ENCODE measurements at places on chromosomes 16 and 17.
A peak's percentile ranks its signal among the peaks of the same experiment; 100 is the strongest.

- no peak for DNase-seq
Measured at GRCh38 chr17:6047966-6048365, 22.2 kb upstream of the WSCD1 start.

DNA sequence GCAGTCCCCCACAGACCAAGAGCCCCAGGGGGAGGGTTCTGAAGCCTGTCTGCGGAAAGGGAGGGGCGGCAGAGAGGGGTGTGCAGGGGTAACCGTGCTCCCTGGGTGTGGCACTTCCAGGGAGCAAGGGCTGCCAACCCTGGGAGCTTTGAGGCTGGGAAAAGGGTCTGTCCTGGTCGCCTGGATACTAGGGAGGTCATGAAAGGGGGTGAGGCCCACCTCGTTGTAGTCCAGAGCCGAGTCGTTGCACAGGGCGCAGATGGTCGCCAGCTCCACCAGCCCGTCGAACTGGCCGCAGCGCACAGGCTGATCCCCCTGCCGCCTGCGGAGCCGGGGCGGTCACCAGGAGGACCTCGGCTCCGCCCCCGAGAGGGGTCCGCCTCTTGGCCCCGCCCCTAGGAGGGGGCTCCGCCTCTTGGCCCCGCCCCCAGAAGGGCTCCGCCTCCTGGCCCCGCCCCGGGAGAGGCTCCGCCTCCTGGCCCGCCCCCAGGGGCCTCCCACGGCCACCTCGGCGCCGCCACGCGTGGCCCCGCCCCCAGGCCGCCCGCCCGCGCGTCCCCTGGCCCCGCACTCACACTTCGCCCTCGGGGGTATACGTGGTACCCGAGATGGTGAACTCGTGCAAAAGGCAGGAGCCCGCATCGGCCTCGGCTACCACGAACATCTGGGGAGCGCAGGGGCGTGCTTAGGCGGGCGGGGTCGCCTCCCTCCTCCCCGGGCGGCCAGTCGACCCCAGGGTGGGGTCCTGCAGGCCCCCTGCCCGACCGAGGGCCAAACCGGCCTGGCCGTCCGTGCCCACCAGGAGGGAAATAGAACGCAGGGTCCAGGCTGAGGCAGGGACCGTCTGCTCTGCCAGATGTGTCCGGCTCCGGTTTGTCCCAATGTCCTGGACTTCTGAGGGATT, 19.5 kb downstream of the ATP2A3 start:
- peak; percentile 39 for DNase-seq

DNA sequence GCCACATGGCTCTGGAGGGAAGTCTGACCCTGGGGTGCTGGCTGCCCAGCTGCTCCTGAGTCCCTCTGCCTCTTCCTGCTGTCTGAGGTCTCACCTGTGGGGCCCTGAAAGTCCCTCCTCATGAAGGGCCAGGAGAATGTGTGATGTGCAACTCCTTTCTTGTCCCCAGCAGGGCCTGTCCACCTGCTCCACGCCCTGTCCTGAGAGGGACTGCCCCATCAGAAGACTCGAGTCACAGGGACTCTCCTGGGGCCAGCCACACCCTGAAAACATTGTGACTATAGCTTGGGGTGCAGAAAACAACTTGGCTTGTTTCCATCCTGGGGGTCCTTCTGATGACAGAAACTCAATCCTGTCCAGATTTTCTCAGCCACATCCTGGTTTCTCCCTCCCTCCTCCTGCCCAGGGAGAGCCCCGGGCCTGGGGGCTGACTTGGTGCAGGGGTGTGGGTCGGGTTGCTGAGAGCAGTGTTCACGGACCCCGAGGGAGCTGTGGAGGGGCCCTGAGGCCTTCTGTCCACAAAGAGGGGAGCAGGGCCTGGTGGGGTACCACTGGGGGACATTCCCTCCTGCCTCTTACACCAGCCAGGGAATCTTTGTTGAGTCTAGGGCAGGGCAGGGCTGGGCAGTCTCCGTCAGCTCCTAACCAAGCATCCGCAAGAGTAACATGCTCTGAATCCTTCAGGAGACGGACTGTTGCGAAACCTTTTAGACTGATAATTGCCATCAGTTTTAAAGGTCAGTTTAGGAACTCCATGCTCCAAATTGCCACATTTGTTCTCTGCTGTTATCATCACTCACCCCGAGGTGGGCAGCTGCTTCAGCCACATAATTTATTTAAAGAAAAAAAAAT, 45.9 kb downstream of the NT5M start:
- DNase-seq, result no peak

DNA sequence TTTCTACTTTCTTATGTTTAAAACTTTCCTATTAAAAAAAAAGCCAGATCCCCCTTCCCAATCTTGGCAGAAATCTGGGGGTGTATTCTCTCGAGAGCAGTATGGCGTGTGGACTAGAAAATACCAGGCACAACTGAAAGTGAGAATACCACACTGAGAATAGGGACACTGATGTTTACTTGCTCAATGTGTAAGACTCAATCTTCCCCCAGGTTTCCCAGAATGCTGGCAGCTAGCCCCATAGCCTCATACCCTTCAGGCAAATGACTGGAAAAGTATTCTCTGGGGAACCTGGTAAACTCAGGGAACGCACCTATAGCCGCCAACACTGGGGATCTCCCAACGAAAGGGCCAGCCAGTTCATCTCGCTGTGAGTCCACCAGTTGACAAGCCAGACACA, 15.3 kb downstream of the ZZEF1 start:
- no peak for DNase-seq

DNA sequence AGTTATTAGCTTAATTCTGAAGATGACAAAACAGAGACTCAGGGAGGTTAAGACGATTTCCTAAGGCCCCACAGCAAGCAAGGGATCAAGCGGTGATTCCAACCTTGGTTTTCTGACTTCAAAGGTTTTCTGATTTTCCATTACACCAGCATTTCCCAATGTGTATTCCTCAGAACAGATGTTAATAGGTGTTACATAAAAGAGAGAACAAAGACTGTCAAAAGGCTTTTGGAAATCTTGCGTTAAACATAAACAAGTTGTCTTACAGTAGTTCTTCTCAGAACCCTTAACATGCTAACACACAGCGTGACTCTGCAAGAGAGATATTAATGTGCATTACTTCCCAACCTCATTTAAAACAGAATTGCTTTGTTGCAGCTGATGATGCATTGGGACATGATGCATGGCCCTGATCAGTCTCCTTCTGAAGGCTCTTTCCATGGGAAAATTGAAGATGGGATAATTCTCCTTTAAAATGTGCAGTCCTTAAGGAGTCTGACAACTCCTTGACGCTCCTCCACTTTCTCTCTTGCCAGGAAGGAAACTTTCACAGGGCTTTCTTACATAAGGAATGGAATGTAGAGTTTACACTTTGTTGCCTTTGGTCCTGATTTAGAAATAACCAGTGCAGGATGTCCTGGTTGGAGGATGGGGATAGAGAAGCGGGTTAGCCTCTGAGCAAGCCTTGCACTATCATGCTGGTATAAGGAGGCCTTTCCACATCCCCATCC, 21.5 kb upstream of the MMD start:
- DNase-seq, result no peak

DNA sequence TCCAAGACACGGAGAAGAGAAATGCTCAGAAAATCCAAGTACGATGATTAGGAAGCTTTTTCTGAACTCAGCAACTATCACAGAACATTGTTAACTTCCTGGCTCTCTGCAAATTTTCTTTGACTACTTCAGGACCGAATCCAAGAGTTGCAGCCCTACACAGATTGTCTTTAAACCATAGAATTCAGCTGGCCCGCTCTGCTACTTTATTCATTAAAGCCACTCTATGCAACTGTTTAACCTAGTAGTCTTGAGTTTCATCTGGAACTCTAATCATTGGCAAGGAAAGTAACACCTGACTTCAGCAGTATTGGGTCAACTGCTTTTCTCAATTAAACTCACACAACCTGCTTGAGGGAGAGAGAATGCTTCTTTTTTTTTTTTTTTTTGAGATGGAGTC, 210.1 kb downstream of the SLC39A11 start:
- no peak for DNase-seq

DNA sequence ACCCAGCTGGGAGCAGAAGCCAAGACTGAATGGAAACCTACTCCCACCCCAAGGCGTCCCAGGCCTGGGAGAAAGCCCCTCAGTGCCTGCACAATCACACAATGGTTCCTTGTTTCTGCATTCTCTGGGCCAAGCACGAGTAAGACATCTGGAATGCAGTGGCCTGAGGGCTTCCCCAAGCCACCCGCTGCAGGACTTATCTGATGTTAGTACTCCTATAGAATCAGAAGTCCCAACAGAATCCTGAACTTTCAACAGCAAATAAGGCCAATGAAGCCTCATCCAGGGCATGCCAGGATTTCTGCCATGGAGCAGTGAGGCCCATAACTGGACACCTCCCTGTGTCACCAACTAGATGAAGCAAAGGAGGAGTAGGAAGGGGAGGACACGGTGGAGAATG, 28.6 kb downstream of the MYO18A start:
- DNase-seq, result no peak

DNA sequence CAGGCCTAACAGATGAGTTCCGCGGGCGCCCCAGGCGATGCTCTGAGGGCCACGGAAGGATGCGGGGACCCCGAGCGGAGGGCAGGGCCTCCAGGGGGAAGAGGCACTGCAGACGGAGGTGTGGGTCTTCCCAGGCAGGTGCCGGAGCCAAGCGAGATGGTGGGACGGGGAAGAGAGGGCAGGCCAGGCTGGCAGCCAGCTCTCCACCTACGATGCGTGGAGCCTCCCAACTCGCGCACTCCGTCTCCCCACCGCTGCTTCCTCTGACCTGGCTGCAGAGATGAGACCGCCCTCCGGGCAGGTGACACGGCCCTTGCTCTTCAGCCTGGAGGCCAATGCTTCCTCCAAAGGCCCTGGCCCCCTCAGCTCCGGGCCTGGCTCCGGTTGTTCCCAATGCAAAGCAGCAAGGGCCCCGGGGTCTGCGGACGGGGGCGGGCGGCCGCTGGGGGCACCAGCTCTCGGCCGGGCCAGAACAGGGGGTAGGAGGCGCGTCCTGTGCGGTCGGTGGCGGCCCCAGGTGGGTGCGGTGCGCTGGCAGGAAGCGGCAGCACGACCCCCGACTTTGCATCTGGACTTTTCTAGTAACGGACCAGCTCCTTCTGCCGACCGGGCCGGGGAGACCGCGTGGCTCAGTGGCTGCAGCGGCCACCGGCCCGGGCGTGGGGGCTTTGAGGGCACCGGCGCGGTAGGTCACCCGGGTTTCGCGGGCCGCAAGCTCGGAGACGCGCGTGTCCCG, 1.5 kb upstream of the SOX8 start:
- no peak for DNase-seq

DNA sequence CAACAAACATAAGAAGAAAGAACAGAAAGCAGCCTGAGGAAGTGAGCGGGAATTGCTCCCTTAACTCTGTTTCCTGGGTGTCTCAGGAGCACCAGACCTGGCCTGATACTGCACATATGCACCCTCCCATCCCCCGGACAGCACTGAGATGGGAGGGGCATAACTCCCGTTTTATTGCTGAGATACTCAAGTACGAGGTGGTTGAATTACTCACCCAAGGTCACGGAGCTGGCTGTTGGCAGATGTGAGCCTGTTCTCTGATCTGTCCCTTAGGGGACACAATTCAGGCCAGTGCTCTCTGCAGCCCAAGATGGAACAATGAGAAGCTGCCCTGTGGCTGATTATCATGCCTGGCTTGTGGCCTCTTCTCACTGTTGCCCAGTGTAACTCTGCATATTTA, 9.1 kb upstream of the MED9 start:
- DNase-seq, result no peak

DNA sequence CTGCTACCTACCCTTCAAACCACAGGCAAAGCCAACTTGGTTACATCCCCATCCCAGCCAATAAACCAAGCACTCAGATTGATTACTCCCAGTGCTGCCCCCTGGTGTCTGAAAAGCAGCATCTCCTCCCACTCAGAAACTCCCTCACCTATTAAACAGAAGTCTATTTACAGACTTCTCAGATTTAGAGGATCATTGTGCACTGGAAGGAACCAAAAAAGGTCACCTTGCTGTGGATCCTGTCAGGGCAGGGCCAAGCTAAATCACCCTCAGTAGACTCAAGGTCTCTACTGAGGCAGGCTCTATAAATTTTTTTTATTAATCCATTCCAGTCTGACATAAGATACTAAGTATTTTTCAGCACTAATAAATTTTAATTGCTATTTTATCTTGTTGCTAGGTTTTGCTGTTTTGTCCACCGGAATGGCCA, 17.6 kb downstream of the HIGD1B start:
- peak; percentile 78 for DNase-seq

DNA sequence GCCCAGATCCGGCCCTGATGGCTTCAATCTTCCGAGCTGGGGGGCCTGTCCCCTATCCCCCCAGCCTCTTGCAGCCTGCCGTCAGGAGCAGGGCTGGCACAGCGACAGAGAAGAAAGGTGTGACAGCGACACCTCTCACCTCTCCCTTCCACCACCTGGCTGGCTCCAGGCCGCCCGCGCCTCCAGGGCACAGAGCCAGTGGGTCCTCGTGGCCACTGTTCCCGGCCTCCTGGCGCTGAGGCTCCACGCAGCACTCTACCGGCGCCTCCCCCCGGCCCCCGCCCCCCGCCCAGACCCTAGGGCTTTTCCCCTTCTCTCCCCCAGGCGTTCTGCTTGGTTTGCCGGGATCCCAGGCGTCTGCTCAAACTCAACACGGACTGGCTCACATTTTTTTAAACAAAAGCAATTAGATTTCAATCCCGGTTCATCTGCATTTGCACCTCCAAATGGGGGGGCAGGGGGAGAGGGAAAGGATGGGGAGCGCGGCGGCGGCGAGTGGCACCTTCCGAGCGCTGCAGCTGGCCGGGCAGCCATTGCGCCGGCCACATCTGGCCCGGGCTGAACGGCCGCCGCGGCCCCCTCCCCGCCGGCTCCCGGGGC, 12.8 kb upstream of the CBX8 start:
- no peak for DNase-seq

DNA sequence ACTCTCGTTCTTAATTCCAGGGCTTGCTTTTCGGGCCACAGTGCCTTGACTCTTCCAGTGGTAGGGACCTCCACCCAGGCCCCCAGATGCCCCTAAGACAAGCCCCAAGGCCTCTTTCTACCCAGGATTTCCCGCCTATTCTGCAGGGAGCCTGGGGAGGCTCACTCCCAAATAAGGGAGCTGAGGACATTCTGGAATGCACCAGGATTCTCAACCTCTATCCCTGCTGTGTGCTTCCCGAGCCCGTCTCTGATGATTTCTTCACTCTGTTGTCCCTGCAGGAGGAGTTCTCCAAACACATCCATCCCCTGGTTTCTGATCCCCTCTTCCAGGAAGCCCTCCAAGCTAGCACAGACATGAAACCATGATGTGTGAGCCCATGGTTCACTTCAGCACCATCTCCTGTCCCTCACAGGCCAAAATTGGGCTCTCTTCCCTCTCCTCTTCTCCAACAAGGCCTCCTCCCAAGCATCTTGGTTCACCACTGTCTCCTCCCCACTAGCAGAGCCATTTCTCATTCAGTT, 255.9 kb downstream of the KATNIP start:
- DNase-seq, result no peak

- no peak for DNase-seq
Measured at GRCh38 chr17:77206158-77206956, 65.6 kb downstream of the SEC14L1 start.

All from activated naive CD4-positive, alpha-beta T cell treated with anti-CD3 and anti-CD28 coated beads for 36 hours (primary cell).